ENCODE measurements at places on chromosomes 6 and 20.

- DNase-seq = no peak
Observed at GRCh38 chr6:127886603-127887002, 14.3 kb downstream of the THEMIS start.

- peak; percentile 71 for DNase-seq
Observed at GRCh38 chr6:159044899-159045727, at the start of gene TAGAP. TSS of gene TAGAP (minus strand) at chr6:159044991. CDS start at chr6:159044146, 845 bp downstream.

DNA sequence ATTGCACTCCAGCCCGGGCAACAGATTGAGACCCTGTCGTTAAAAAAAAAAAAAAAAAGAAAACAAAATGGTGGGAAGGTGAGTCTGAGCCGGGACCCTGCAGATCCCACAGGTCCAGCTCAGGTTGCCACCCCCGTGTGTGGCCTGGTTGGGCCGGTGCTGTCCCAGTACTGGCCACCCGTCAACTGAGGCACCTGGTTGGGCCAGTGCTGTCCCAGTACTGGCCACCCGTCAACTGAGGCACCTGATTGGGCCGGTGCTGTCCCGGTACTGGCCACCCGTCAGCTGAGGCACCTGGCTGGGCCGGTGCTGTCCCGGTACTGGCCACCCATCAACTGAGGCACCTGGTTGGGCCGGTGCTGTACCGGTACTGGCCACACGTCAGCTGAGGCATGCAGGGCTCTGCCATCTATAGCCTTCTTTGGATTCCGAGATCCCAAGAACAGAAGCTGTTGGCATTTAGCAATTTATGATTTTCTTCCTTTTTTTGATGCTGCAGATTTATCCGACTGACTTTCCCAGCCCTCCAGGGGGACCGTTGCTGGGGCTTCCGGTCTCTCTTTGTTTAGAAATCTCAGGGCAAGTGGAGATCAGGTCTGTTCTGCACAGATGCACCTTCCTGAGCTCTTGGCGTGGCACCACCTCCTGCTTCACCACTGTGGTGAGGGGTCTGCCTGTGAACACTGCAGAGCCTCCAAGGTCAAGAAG is 113.8 kb downstream of the SYCP2 start:
- no peak for DNase-seq

DNA sequence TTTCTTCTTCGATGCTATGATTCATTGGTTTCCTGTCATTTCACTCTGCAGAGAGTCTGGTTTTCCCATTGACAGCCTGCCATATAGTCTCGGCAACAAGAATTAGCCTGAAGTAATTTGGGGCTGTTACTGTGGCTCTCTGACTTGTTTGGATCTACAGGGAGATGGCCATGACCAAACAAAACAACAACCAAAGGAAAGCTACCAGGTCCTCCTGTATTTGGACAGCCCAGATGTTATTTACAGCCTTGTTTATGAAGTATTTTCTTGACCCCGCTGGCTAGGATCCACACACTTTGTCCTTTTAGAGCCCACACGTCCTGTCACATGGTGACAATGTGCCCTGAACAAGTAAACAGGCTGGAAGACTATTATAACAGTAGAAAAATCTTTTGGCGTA is 111.4 kb upstream of the PREP start:
- DNase-seq = no peak

DNA sequence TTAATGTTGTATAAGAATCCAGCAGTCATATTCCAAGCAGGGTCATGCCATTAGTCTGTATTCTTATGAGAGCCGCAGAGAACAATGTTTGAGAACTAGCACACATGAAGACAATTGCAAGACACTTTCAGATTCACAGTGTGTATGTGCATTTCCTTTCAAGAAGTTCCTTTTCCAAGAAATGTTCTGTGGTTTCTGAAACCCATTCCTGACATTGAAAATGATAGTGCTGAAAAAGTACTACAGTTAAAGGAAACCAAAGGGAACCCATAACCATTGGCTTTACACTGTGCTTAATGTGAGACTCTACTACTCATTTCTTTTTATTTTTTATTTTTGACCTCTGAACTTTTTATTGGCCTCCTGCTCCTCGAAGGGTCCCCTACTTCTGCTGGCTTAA is 4.2 kb upstream of the CALHM6 start:
- DNase-seq = no peak

DNA sequence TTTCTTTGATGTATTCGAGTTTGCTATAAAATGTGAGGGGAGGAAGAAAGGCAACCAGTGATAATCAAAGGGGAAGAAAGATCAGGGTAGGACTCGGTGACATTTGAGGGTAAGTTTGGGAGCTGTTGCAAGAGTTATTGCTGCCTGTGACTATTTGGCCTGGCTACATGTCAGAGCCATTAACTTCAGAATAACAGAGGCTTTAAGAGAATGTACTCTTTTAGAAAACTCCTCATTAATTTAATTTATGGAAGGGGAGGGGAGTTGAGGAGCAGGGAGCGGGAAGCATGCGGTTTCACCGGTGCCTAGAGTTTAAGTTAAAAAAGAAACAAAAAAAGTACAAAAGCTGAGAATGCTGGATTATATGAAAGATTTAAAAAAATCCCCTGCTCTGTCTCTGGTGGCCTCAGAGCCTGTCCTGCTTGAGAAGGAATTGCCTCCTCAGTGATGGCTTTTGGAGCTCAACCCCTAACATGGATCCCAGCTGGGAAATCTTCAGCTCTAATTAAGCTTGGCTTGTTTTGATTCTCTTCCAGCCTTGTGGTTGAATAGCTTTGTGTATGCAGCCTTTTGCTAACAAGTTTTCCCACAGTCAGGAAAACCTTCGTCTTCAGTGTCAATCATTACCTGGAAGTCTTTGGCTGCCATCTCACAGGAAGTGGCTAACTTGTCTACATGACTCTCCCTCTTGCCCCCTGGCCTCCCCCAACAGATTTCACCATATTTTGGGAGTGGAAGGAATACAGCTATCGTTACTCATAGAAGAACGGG is 238.2 kb downstream of the SOX4 start:
- DNase-seq = no peak

DNA sequence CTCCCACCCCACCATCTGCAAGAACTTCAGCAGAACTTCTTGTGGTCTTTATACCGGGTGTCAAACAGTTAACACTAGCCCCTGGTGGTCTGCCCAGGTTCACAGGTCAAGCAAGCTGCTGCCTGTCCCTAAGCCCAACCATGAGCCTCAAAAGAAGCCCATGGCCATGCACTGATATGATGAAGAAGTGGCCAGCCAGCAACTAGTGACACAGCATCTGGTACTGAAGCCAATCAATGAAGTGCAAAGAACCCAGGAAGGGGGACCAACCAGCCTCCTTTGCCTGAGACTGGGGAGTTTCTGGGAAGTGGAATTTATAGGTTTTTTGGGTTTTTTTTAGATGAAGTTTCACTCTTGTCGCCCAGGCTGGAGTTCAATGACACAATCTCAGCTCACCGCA is 127.8 kb downstream of the MAFB start:
- DNase-seq = no peak

DNA sequence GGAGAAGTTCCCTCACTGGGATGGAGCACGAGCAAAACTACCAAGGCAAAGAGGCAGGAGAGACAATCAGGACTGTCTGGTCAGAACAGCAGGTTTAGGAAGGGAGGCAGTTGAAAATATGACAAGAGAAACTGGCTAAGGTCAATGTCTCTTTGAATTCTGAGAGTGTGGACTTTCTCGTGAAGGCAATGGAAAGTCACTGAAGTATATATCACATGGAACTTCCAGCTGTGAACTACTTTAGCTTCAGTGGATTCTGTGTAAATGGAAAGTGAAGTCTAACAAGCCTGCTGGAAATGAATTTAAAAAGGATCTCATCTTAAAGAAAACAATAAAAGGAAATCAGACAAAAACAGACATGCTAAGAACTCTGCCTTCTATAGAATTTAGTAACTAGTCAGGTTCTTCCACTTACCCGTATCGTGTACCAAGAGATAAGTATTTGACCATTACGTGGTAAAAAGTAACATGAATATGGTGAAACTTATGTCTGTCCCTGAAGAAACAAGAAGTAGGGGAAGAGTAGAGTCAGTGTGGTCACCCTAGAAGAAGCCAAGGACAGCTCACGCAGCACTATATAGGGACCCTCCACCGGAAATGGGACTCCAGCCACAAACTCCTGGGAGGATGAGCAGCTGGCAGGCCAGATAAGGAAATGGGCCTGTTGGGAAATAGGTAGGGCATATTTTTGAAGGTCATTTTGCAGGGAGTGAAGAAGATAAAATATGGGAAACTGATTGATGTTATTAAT is 123.4 kb downstream of the MAP7 start:
- DNase-seq = no peak

GRCh38 chr20:25247518-25247955 is 348 bp upstream of the PYGB start:
- DNase-seq = peak; percentile 66

GRCh38 chr20:7902879-7903278 is 37.4 kb downstream of the HAO1 start:
- DNase-seq = no peak

DNA sequence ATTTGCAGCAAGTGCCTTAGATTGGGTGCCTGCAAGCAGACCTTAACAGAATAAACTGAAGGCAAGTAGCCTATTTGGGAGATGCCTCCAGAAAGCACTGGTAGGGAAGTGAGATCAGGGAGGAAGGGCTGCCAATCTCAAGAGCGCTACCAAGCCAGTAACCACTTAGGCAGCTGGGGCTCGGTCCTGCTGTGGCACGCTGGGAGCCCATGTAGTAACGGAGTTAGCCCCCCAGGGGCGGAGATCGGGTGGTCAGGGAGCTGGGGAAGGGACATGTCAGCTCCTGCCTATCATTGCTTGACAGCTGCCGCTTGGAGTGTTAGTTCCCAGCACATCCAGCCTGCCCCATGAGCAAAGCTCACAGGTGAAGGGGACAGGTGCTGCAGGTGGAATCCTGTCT is 127.0 kb downstream of the CEBPB start:
- no peak for DNase-seq

DNA sequence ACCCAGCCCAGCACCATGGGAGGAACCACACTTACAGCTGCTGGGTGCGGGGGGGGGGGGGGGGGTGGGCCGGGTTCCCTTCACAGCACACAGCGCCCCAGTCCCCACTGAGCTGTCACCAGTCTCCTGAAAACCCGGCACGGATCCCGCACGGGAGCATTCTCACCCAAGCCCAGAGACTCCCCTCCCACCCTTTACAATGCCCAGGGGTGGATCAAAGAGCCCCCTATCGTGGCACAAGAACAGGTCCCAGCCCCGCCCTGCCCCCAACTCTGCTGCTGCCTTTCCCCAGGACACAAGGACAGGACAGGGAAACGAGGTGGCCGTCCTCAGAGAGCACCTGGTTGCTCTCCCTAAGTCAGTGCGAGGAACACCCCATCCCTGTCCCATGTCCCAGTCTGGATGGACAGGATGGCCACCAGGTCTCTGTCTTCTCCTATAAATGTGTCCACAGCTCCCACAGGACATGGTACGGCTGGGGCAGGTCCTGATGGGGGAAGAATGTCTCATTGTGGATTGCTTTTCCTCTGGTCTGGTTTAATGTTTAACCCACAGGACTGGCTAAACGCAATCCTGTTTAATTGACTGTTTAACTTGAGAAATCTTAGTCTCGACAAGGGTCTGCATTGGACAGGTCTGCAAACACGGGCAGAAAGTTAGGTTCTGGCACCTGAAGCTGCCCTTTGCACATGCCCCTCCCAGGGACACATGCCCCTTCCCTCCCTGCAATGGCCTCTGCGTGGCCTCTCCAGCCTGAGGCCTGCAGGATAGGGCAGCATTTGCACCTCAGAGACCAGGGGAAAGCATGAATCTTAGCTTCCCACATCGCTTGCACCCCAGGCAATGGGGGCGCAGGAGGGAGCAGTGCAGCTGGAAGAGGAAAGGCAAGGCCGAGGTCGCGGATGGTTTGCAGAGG is 45.3 kb downstream of the DACT2 start:
- DNase-seq = peak; percentile 69

DNA sequence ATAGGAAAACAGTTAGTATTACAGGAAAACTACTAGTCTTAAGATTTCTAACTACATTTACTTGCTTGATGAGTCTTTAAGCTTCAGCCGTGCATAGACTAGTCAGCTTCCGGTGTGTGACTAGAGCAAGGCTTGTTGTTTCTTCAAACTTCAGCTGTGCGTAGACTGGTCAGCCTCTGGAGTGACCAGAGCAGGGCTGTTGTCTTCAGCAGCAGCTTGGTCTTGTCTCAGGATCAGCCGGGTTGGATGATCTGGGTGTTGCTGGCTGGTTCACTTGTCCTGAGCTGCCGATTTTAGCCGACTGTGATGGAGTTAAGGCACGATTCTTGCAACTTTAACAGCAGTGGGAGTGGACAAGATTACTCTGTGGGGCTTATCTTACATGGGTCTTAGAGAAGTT is 44.7 kb downstream of the HLA-C start:
- no peak for DNase-seq

DNA sequence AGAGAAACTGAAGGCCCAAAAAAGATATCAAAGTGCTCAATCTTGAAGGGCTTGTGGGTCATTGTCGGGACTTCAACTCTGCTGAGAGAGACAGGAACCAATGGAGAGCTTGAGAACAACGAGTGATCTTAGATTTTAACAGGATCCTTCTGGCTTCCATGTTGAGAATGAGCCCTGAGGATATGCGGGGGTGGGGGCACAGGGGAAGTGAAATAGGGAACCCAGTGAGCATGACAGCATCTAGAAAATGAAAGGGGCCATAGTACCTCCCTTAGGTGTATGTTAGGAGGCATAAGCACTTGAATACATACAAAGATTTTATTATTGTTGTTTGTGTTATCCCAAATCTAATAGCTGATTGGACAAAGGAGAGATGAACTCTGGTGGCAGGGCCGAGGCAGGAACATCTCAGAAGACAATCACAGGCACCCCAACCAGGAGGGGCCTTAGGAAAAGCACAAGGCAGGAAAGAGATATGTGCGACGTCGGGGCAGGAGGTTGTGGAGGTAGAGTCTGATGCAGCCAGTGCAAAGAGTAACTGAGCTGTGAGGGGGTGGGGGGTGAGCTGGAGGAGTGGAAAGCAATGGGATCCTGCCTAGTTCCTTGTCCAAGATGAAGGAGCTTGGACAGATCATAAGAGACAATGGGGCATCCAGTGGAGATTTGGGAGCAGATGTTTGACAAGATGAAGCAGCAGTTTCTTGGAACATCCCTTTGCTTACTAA is 10.4 kb downstream of the TGM6 start:
- DNase-seq = no peak

GRCh38 chr20:20894753-20895152 is 182.3 kb upstream of the RALGAPA2 start:
- no peak for DNase-seq

GRCh38 chr6:35294308-35294945 is 3.2 kb upstream of the DEF6 start:
- peak; percentile 44 for DNase-seq

DNA sequence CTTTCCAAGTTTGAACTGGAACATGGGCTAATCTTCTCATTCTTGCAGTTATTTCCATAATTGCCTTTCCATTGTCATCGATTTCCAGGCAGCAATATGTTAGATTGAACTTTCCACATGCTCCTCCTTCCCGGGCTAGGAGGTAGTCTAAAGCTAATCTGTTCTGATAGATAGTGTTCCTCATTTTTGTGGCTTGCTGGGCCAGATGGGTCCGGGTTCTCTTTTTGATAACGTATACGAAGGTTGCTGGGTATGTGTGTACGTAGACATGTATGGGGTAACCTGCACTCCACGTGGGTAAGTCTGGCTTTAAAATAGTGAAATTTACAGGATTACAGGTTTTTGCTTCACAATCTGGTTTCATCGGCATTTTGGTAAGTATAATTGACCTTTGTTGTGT is 14.0 kb upstream of the GMPR start:
- no peak for DNase-seq

GRCh38 chr6:21171801-21172200 is 421.8 kb upstream of the SOX4 start:
- DNase-seq = no peak
